ENCODE measurements at places on chromosomes 16 and 17.

DNA sequence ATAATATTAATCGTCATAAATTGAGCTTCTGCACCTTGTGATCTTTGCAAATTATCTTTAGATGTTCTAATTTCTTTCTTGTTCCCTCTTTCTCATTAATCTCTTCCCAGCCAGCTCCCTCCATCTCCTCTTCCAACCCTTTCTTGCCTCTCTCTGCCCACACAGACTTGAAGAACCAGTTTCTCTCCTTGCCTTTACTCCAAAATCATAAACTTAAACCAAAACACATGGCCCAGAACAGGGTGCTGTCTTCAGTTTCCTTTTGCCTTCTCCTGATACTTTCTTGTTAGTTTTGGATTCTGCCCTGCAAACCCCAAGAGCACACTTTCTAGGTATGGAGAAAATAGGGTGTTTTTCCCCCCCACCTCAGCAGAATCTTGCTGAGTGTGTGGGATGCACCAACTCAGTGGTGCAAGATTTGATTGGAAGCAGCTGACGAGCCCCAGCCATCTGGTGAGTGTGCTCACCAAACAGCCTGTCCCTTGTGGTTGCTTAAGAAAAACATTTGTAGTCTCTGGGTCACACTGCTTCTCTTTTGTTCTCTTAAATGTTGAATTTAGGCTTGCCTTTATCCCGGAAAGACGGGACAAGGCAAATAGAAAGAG is 175.8 kb upstream of the MAF start:
- DNase-seq, result no peak

GRCh38 chr16:65622871-65623270 is 501.0 kb upstream of the CDH11 start:
- no peak for DNase-seq

DNA sequence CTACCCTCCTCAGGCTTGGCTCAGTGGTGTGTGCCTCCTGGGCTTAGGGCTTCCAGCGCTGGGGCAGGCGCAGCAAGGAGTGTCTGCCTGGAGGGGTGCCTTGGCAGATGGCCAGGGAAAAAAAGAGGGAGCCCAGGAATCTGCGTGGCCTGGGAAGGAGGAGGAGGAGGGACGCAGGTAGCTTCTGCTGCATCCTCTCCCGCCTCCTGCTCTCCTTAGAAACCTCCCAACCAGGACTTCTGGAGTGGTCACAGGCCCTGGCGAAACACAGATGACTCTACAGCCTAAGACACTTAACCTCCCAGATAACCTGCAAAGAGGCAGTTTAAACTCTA is 7.3 kb upstream of the BCAR1 start:
- DNase-seq, result no peak

DNA sequence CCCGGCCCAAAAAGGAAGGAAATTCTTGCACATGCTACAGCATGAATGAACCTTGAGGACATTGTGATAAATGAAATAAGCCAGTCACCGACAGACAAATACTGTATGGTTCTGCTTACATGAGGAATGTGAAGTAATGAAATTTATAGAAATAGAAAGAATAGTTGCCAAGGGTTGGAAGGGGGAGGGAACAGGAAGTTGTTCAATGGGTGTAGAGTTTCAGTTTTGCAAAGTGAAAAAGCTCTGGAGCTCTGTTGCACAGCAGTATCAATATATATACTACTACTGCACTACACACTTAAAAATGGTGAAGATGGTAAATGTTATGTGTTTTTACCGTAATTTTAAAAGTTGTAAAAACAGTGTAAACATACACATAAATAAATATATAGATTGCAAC is 43.7 kb downstream of the PKD1L3 start:
- DNase-seq, result no peak

DNA sequence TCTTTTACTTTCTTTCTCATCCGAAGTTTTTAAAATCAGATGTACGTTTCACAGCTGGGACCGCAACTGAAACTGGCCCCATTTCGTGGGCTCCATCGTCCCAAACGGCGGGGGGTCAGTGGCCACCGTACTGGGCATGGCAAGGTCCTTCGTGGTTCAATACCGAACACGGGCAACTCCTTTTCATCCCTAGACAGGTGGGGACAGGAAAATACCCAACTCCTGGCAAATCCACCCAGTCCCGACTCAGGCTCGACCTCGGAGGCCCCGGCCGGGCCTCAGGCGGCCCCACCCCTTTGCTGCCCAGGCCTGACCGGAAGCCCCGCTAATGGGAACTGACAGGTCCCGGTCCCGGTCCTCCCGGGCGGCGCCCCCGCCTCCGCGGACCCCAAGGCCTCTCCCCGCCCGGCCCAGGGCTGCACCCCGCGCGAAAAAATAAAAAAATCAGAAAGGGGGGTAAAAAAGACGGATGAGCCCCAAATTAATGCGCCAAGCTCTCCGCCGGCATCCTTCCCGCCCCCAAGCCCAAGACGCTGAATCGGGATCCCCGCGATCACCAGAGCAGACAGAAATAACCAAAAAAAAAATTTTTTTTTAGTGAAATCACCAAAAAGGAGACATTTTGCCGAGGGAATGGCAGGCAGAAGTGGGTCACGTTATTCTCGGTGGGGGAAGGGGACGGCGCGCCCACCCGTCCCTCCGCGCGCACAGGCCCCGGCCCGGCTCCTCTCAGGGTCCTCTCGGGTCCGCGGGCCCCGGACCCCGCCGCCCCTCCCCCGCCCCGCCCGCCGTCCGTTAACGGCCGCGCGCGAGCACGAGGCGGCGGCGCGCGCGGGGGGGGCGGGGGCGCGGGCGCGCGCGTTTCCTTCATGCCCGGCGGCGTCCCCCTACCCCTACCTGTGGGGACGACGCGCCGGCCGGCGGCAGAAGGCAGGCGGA is 562 bp downstream of the ZC3H7A start:
- DNase-seq, result no peak

GRCh38 chr17:80862481-80862961 is 129.1 kb upstream of the CHMP6 start:
- no peak for DNase-seq

DNA sequence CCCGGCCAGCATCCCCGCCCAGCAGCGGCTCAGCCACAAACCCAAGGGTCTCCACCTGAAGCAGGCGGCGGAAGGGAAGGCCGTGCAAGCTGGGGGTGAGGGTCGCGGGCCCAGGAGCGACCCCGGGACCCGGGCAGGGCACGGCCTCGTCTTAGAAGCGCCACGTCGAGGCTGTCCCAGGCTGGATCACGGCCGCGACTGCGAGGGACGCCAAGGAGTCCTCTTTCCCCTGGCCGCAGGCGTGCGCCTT is 538 bp upstream of the CCNF start:
- no peak for DNase-seq

- DNase-seq, result no peak
Measured at GRCh38 chr16:4375717-4376116, 4.1 kb downstream of the VASN start.

Measured in stimulated activated CD4-positive, alpha-beta T cell treated with anti-CD3 and anti-CD28 coated beads, TNF-alpha, amount 100 ng/mL, for 1 hour (primary cell).